CD4-positive, alpha-beta T cell treated with Interleukin-6 at 100 ng/mL for 8 hours (primary cell): ENCODE measurements at places on chromosomes 2 and 18.
A peak's percentile ranks its signal among the peaks of the same experiment; 100 is the strongest.

GRCh38 chr2:18498531-18498930, 61.9 kb downstream of the RDH14 start:
- DNase-seq, result no peak

- DNase-seq, result no peak
Observed at GRCh38 chr18:34370704-34371395, 146.1 kb upstream of the NOL4 start.

GRCh38 chr2:97963880-97964279, 31.9 kb downstream of the TMEM131 start:
- DNase-seq, result no peak

DNA sequence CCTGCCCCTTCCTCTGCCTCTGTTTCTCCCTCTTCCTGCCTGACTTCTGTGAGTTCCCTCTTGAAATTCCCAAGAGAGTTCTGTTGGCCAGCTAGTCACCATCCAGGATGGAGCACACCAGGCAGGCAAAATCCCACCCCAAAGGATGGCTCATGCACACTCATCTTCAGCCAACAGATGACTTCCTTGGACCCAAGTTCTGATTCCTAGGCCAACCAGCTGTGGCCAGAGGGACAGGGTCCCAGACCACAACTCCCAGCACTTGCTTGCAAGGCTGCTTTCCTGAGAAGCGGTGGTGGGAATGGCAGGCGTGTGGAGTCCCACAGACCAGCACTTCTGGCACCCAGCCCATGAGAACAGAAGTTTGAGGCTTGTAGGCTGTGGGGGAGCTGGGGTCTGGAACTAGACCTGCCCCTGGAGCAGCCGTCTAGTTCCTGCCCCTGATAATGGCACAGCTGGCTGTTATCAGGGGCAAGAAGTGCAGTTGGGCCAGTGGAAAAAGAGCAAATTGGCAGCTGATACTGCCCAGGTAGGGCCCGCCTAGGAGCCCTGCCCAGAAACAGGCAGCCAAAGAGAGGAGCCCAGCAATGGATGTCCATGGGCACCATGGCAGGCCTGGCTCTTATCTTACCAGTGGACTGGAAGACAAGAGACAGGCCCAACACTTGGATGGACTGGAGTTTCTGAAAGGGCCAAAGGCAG, 56.7 kb downstream of the CYP26B1 start:
- DNase-seq, result no peak

GRCh38 chr18:13382366-13382953, 163.9 kb downstream of the LDLRAD4 start:
- DNase-seq, result peak; percentile 57

DNA sequence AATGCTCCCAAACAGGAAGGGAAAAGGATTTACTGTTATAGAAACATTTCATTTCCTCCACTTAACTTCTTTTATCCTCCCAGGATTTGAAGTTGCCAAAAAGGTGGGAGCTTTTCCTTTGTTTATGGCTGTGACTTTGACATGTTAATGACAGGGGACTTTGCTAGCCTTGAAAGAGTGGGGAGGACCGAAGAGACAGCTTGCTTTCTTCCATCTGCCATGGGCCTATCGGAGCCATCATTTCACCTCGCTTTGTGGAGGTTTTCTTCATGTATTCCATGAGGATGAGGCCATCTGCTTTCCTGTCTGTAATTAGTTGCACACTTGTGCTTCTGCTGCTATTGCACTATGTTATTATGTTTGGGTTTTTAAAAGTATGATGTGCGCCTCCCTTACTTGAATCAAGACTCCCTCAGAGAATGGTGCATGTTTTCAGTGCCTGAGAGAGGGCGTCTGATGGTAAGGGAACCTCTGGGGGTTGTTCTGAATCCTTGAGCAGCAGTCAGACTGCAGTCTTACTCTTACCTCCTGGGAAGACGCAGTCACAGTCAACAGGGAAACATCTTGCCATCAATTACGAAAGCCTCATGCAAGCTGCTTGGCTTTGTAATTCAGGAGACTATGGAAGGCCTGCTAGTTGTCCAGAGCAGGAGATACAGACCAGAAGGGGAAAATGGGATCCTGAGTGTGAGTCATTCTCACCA, 173.3 kb upstream of the MGAT5 start:
- no peak for DNase-seq

DNA sequence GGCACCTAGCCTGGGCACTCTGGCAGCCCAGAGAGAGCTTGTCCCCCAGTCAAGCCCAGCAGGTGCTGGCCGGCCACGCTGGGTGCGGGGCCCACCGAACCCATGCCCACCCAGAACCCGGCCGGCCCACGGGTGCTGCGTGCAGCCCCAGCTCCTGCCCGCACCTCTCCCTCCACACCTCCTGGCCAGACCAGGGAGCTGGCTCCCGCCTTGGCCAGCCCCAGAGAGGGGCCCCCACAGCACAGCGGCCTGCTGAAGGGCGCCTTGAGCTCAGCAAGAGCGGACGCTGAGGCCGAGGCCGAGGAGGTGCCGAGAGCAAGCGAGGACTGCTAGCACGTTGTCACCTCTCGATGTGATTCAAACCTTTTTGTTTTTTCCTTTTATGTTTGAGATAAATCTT, 407.0 kb upstream of the KCNJ3 start:
- no peak for DNase-seq

DNA sequence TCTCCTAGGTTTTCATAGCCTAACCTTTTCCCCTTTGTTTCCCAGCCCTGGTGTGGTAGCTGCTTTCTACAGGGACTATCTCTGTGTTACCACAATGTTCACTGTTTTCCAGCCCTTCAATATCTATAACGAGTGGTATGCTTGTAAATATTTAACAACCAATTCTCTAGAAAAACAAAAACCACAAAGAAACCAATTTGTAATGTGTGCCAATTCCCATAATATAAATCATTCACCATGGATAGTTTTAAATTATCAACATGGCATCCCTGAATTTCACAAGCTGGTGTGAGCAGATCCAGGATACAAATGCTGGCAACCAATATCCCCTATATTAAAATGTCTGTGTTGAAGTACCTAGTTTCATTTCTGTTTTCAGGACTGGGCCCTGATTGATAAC, 207.5 kb upstream of the FBXO11 start:
- DNase-seq, result no peak

GRCh38 chr2:7096726-7097352, 179.6 kb downstream of the RNF144A start:
- no peak for DNase-seq

DNA sequence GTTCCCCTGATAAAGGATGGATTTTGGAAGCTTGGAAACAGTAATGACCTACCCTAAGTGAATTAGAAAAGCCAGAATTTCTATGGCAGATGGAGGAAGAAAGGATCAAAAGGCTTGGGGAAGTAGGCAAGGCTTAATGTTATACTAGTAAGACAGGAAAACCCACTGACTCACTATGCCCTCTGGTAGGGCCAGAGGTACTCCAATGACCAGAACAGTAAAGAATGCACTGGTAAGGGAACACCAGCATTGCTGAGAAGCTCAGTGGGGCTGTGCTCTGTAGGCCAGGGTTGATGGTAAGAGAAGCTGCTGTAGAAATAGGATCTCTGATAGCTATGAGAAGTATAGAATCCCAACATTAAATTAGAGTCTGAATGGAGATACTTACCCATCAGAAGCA, 126.4 kb downstream of the GFPT1 start:
- no peak for DNase-seq

DNA sequence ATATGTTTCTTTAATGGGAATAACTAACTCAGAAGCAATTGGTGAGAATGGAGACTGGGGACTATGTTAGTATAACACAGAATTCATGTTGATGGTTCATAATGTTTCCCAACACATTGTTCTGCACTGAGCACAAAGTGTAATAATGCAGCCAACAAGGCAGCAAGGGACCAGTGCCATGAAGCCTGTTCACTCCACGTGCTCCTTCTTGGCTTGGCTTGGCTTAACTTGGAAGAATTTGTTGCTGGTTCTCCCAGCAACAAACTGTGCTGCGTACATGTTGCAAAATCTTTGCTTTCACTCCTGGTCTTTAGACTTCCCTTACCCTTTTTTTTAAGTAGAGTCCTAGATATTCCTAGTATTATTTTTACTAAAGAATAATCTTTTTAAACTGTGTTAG, 129.7 kb downstream of the MAP3K20 start:
- DNase-seq, result no peak

DNA sequence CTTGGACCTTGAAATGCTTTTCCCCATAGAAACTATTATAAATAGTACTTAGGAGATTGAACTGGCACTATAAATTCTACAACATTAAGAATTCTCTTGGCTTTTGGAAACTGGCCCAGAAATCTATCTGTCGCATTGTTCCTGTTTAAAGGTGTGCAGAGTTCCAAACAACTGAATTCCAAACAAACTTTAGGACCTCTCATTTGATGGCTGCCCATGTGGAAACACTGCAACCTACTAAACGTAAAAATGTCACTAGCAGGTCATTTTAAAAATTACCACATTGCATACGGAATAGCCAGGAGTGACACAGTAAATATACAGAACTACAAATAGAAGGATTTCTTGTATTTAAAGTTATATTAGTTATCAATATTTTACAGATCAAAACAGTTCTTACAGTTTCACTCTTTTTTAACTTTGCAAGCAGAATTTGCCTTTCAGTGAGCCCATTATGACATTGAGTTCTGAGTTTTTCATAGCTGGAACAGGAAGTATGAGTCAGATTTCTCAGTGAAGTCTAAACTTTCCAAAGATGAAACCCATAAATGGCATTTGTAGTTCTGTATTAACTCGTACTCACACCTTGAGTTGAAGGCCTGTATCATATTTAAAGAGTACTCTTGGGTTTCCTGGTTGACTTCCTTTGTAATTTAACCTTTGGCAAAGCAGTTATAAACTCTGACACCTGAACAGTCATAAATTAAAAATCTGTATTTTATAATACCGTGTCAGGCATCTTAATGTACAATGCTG, 142.3 kb upstream of the BOD1L2 start:
- peak; percentile 6 for DNase-seq

GRCh38 chr2:234754126-234754525, 197.7 kb upstream of the SH3BP4 start:
- DNase-seq, result no peak

- DNase-seq, result no peak
Observed at GRCh38 chr2:234976479-234977227, 24.8 kb downstream of the SH3BP4 start.

DNA sequence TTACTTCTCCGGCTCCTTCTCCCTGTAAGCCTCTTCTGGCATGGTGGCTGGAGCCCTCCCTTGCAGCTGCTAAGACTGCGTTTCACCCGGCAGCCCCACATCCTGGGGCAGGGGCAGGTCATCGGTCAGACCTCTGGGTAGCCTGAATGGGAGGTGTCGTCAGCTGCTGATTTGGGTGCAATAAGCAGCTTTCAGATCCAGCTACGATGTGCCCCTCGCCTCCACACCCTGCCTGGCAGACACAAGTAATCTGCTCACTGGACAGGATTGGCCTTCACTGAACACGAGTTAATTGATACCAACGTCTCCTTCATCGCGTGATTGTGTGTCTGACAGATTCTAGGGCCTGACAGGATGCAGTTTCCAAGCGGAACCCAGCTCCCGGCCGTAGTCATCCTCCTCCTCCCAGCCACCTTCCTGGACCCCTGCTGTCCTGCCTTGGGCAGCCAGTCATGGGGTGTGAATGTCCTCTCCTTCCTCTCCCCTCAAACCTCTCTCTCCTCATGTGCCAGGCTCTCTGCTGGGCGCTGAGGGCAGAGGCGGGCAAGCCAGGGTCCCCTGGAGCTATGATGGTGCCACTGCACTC, 18.9 kb upstream of the PDIA6 start:
- DNase-seq, result no peak

- DNase-seq, result no peak
Observed at GRCh38 chr2:217183471-217183870, 323.6 kb upstream of the TNP1 start.

- no peak for DNase-seq
Observed at GRCh38 chr2:129908721-129909373, 70.6 kb upstream of the RAB6C start.

GRCh38 chr2:183010112-183010511, 28.1 kb downstream of the NCKAP1 start:
- no peak for DNase-seq

DNA sequence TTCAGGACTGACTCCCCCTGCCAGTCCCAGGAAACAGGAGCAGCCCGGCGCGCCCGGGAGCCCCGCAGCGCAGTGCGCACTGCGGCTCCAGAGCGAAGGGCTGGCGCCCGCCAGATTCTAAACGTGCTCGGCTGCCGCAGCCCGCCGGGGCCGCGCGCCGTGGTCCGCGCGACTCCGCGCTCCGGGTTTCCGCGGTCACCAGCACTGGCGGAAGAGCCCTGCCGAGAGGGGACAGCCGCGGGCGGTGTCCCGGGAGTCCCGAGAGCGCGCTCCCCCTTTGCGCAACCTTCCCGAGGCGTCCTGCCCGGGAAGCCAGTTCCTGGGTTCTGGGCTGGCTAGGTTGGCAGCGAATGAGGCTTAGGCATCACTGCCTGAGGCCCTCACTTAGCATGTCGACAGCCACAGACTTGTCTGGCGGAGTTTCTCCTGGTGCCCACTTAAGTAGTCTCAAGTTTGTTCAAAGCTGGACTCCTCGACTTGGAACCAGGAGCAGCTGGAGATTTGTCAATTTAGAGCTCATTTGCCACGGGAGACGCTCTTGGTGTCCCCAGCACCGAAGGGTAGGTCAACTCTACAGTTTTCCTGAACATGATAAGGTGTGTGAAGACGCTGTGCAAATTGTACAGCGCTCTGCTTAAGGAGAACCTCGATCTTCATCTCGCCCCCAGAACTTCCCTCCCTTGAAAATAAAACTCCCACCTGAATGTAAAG, 1.5 kb upstream of the VSNL1 start:
- no peak for DNase-seq

GRCh38 chr2:202005272-202005887, 28.3 kb upstream of the FZD7 start:
- no peak for DNase-seq

GRCh38 chr2:226873826-226874225, 38.0 kb downstream of the RHBDD1 start:
- DNase-seq, result no peak

DNA sequence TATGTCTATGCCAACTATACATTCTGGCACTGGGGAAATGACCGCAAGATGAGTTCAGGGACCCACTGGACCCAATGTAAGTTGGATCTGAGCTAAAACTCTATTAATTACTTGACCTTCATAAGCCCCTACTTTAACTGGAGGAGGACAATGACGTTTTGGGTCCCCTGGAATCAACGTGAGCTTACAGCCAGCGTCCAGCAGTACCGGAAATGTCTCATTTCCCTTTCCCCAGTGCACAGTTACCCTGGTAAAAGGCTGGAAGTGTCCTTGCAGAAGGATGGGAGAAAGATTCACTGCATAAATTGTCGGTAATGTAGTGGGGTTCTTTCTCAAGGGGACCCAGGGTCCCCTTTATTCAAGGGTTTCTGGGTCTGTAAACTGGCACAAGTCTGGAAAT, 1297.6 kb upstream of the ACVR2A start:
- DNase-seq, result no peak

- no peak for DNase-seq
Observed at GRCh38 chr2:10514743-10515142, 66.6 kb upstream of the ODC1 start.

GRCh38 chr2:164777847-164778461, 63.7 kb downstream of the COBLL1 start:
- DNase-seq, result no peak

- no peak for DNase-seq
Observed at GRCh38 chr2:202790676-202791075, 80.9 kb downstream of the ICA1L start.

GRCh38 chr2:393711-394696, 106.1 kb upstream of the ALKAL2 start:
- peak; percentile 68 for DNase-seq
